KG1 (cell line): ENCODE measurements at places on chromosomes 3 and 15.

DNA sequence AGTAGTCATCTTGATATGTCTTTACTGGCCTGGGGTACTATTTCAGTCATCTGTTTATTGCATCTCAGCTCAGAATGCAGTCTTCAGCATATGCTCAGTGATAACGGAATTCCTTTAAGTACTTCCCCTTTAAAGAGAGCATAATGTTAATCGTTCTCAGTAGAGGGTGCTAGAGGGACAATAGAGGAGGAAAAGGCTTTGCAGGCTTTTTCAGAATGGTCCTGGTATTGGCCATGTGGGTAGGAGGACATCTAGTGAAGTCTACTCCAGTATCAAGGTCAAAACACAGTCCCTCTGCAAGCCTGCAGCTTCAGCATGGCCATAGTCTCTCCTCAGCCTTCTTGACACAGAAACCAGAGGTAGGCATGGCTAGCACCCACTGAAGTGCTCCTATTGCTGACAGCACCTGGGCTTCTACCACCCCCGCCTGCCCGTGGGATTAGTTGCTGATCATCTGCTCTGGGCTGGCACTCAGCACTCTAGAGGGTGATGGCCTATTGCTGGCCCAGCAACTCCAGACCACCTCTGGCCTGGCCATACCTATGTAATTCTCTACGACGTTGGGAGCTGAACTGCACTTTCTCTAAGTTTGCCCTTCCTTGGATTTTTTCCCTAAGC lies 65.4 kb downstream of the KCNH8 start:
- DNase-seq: no peak

- DNase-seq: no peak
Observed at GRCh38 chr15:101444807-101445508, 44.5 kb downstream of the PCSK6 start.

DNA sequence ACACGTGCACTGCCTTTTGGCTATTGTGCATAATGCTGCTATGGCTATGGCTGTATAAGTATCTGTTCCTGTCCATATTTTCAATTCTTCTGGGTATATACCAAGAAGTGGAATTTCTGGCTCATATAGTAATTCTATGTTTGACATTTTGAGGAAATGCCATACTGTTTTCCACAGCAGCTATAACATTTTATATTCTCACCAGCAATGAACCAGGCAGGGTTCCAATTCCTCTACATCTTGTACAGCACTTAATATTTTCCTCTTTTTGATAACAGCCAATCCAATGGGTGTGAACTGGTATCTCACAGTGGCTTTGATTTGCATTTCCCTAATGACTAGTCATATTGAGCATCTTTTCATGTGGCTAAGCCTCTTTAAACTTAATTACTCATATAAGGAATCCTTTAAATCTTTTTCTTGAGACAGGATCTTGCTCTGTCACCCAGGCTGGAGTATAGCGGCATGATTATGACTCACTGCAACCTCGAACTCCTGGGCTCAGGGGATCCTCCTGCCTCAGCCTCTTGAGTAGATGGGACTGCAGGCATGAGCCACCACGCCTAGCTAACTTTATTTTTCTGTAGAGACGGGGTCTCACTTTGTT lies 38.1 kb upstream of the IGDCC4 start:
- no peak for DNase-seq

DNA sequence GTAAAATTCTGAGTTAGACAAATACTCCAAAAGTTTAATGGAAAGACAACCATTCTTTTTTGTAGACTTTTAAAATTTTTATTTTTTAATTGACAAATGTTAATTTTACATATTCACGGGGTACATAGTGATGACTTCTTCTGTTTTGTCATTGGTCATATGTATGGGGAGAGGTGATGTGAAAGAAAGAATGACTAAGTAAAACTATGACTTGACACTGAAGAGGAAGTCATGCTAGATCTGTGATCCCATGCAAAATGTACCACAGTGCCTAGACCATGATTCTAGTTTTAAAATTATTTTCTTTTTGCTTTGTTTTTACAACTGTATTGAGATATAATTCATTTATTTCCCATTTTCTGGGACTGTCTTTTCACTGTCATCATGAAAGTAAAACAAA lies 281.6 kb downstream of the MBNL1 start:
- DNase-seq: no peak

- no peak for DNase-seq
Observed at GRCh38 chr3:72694398-72694797, 153.8 kb downstream of the SHQ1 start.

- no peak for DNase-seq
Observed at GRCh38 chr15:46343196-46343935, 708.5 kb downstream of the SQOR start.

DNA sequence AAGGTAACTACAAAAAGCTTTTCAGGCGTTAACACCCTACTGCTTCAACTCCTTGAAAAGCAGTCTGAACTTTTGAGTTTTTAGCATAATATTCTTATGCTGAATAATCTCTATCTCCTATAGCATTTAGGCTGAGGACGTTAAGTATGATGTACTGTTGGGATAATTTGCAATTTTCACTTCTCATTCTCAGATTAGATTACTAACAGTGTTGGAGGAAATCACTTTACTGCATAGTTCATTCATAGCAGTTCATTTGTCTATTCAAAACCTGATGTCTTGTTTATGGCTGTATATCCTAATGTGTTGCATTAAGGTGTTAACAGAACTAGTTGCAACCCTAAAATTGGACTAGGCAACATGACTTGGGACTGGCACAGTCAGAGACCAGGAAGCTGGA lies 983.1 kb downstream of the FHIT start:
- no peak for DNase-seq
